ENCODE measurements at places on chromosomes 13 and 19.
A peak's percentile ranks its signal among the peaks of the same experiment; 100 is the strongest.

DNA sequence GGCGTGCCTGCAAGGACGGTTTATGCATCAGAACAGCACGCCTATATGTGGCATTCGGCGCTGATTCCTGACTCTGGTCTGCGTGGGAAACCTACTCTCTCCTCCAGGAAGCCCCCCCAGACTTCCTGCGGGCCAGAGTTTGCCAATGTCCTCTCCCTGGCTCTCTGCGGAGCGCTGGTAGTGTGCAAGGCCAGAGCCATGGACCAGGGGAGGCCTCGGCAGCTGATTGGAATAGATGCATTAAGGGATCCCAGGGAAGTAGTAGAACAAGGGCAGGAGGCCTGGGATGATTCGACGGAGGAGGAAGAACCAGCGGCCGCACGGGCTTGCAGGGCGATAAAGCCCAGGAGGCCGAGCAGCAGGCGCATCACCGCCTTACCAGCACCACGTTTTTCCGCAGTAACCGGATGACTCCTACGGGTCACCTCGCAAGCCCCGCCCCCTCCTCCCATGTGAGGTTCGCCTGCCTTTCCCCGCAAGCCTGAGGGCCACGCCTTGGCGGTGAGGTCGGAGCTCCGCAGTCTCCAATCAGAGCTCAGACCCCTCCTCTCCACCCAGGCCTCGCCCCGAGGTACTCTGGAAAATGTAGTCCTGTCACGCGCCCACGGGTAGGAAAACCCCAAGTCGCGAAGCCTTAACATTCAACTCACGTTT lies 5.0 kb downstream of the CLEC11A start:
- peak; percentile 85 for DNase-seq

DNA sequence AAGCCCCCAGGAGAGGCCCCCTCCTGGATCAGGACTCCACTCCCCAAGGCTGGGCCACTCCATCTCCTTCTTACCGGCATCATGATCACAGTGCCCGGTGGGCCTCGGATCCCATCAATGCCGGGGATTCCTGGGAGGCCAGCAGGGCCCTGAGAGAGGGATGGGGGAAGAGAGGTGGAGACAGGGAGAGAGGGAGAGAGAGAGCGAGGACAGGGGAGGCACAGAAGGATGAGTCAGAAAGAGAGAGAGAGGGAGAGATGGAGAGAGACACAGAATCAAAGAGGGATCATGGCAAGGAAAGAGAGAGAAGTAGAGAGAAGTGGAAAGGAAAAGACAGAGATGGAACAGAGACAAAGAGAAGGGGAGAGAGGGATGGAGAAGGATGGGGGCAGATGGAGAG lies 13.8 kb downstream of the COL5A3 start:
- DNase-seq, result no peak

DNA sequence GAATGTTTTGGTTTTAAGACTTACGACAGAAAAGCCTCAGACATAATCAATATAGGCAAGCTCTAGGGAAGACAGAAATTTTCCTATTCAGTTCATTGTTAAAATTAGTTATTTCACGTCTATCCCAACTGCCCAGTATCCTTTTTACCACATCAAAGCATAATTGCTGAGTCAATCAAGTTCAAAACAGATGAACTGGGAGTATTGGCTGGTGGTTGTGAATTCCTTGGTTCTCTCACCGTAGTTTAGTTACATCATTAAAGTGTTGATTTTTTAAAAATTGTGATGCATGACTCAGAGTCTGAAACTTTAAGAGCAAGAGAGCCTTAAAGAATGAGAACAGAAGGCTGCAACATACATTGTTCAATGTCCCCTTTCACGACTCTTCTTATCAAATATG lies 143.3 kb upstream of the FREM2 start:
- no peak for DNase-seq

GRCh38 chr13:41311406-41312175 lies 524 bp downstream of the NAA16 start:
- DNase-seq, result peak; percentile 32

DNA sequence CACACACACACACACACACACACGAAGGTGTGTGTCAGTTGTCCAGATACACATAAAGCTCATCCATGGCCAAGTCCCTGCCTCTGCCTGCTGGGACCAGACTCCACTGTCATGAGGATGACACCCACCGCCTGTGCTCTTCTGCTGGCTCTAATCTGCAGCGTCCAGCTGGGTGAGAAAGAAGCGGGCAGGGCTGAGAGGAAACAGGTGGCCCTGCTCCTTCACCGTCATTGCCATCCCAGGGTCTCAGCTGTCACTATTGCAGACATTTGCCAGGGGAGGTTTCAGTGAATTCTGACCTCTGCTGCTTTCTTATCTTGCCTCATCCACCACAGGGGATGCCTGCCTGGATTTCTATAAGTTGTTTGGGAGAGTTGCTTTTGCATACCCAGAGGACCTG lies 31.4 kb downstream of the SCGB2B2 start:
- DNase-seq, result no peak

DNA sequence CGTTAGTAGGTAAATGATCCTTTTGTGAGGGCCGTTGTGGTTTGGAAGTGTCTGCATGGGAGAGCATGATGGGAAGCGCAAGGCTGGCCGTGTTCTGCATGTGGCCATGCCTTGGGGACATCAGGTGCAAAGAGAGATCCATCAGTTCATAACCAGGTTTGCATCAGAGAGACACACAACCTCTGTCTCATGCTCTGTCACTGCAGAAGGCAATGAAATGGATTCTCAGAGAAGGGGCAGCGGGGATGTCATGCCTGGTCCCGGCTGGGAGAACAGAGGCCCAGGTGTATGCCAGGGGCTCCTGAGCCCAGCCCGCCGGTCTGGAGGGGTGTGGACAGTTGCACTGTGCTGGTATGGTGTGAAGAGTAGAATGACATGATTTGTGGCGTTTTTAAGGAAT lies 60.2 kb downstream of the GGACT start:
- no peak for DNase-seq

GRCh38 chr19:3544742-3545668 lies 6.0 kb downstream of the TEKTIP1 start:
- peak; percentile 63 for DNase-seq

GRCh38 chr19:19338082-19338481 lies 17.5 kb downstream of the MAU2 start:
- peak; percentile 33 for DNase-seq

DNA sequence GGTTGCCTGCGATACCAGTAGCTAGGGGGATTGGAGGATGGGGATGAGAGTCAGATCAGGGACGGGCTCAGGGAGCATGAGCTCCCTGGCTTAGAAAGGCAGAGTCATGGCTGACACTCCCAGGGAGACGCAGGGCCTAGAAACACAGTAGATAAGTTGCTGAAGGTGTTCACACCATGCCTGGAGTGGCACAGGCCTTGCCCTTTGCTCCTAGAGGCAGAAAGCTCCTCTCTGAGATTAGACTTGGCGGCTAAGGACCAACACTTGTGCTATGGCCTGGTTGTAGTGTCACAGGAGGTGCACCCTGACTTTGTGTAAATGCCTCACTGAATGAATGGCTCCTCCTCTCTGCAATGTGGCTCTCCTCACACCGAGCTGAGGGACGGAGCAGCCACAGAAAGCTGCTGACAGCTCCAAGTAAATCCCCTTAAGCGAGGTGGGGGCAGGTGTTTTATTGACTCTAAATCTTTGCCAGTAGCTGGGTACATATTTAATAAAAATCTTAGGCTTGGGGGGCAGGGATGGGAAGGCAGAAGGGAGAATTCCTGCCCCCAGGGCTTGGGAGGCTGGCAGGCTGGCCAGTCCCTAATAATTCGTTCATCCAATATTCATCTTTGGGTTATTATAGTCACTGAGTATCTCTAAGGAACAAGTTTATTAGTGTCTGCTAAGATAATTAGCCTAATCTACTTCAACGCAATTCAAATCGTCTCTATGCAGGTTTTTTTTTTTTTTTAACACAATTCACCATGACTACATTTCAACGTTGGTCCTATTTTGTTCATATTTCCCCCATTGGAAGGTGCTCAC lies 54.9 kb downstream of the SIAH3 start:
- no peak for DNase-seq

DNA sequence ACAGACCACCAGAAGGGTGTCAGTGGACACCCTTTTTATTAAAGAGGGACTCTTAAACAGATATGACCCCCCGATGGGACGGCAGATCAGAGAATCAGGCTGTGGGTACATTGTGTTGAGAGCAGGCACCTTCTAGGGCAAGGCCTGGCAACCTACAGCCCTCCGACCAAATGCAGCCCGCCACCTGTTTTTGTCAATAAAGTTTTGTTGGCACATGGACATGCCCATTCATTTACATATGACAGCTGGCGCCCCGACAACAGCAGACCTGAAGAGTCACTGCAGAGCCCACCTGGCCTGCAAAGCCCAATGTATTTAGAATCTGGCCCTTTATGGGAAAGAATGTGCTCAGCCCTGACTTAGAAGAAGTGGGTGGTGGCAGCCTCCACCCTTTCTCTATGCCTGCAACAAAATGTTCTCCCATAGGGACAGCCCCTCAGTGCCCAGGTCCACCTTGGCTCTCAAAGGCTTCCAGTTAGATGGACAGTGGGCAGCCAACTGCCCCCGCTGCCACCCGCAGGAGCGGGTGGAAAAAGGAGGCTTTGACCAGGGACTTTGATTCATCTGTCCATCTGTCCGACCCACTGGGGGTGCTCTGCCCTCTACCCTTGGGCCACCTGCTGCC lies 184.9 kb downstream of the PTPRS start:
- DNase-seq, result no peak

DNA sequence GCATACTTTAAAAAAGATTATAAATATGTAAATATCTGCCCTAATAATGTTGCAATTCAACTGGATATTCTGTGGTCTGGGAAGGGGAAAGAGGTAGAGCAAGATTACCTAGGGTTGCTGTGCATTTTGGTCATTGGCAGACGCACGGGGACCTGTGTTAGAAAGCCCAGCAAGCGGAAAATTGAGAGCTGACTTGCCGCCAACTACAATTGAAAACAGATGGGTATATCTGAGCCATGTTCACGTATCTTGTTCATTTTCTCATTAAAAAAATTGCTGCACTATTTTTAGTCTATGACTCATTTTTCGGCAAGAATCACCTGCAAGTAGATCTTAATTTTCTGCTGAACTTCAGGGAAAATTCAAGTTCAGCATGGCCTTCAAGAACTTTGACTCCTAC lies 308.5 kb upstream of the TMTC4 start:
- DNase-seq, result no peak

DNA sequence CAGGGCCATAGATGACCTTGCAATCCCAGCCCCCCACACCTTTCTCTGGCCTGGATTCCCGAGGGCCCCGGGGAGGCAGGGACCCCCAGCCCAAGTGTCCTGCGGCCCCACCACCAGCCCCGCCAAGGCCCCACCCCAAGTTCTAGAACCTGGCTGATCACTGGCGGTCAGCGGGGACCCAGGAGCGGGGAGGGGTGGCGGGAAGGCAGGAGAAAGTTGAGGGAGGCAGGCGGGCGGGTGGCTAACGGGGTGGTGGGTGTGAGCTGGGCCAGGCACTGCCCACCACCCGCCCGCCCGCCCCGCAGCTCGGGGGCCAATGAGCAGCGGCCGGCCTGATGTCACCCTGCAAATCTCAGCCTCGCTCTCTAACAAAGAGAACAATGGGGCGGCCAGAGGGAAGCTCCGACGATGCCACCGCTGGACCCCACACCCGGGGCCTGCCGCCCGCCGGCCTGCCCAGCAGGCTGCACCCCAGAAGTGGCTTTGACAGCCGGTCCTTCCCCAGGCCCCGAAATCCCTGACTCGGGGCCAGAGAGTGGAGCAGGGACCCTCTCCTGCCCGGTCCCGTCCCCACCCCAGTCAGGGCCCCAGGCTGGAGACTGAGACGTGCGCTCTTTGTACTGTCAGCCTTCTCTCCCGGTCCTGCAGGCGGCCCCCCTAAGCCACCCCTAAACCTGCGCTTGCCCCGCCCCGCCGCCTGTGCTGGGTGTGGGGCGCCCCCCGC lies 1.6 kb downstream of the MEX3D start:
- peak; percentile 84 for DNase-seq

DNA sequence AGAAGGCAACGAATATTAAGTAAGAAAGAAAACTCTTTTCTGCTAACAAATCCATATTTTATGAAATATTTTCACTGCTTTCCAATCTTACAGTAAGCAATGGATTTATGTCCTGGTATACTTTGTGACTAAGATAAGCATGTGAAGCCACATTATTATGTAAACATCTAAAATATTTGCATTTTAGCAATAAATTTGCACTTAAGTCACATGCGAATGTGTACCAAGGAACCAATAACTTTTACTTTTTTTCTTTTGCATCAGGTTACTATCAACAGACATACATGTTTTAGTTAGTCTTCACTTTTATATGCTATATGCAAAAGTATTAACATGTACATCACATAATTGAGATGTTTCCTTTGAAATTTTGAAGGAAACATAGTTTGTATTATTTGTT lies 536.7 kb downstream of the SLITRK6 start:
- no peak for DNase-seq

DNA sequence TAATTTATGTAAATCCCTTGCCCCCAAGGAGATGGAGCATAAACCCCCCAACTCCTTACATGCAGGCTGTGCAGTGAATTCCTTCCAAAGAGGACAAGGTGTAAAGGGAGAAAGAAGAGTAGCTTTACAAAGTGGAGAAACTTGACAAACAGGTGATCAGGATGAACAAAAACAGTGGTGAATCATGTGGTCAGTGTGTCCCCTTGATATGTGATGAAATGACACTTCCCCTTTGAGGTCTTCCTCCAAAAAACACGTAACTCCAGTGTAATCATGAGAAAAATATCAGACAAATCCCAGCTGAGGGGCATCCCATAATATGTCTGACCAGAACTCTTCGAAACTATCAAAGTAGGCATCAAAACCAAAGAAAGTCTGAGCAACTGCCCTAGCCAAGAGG lies 29.5 kb upstream of the AKT2 start:
- DNase-seq, result no peak

DNA sequence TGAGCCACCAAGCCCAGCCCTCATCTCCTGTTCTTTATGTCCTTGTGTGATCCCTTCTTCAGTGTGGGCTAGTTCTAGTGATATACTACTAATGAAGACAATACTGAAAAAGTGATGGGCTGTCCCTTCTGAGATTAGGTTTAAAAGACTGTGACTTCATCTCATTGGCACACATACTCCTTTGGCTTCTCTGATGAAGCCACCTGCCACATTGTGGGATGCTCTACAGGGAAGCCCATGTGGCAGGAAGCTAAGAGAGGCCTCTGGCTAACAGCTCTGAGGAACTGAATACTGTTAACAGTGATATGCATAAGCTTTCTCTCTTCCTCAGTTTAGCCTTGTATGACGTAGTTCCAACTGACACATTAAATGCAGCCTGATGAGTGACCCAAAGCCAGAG lies 13.6 kb downstream of the CSNK1A1L start:
- no peak for DNase-seq

GRCh38 chr19:12946731-12947496 lies 1.3 kb downstream of the RAD23A start:
- no peak for DNase-seq

- DNase-seq, result peak; percentile 75
These were observed 6.3 kb downstream of the ERICH4 start for GRCh38 chr19:41449079-41449864.

Measured in cardiac fibroblast (primary cell).